ENCODE measurements at places on chromosomes 2 and 18. TPM values are rescaled to one million over a fixed set of nuclear protein-coding genes. Genes with fewer than 3 reads are reported as not detected.

- no peak for DNase-seq
Measured at GRCh38 chr2:237864444-237864931, 5.1 kb downstream of the RAMP1 start.

GRCh38 chr2:121605820-121606733 lies 43.2 kb downstream of the CLASP1 start:
- DNase-seq: no peak

GRCh38 chr2:37059841-37060240 lies 24.3 kb downstream of the HEATR5B start:
- DNase-seq: no peak

DNA sequence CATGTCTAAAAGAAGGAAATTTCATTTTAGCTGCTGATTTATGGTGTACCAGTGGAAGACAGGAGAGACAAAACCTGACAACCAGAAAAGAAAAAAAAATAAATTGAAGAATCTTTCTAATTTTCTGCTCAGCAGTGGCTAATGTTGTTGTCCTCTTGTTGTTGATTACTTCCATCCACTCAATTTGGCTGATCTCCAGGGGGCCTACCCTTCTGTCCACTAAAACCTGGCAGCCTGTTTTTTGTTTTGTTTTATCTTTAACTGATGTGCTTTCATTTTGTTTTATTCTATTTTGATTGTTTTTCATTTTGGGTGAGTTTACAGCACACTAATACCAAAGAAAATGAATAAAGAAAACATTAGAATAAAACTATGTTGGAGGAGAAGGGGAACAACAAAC lies 27.4 kb downstream of the TFPI start:
- DNase-seq: no peak

GRCh38 chr2:220335591-220335915 lies 708.1 kb downstream of the SLC4A3 start:
- peak; percentile 13 for DNase-seq

CYBRD1 gene
- total RNA-seq: 10.2 TPM

MOB1A gene
- total RNA-seq: 164 TPM

DNA sequence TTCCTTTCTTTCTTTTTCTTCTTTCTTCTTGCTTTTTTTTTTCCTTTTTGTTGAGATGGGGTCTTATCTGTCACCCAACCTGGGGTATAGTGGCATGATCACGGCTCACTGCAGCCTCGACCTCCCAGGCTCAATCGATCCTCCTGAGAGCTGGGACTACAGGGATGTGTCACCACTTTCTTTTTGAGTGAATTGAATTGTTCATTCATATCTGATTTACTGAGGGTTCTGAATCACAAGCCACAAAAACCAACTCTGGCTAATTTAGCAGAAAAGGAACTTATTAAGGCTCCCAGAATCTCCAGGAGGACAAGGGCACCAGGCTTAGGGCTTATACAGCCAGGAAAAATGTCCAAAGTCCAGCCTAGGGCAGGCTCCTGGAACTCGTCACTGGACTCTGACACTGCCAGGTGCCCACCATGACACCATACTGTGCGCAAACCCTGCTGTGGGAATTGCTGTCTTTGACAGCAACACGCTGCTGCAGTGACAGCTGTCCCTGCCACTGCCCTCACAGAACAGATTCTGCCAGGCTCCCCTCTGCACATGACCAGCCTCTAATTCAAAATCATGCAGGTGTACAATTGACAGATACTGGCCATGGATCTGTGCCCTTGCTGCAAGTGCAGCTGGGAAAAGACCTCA lies 42.9 kb upstream of the EML6 start:
- peak; percentile 40 for DNase-seq

GRCh38 chr2:20624884-20625485 lies 25.9 kb downstream of the HS1BP3 start:
- DNase-seq: no peak

- no peak for DNase-seq
Measured at GRCh38 chr2:15269043-15269442, 292.1 kb downstream of the NBAS start.

GRCh38 chr2:43410055-43410604 lies 183.7 kb upstream of the ZFP36L2 start:
- DNase-seq: no peak

GRCh38 chr2:217995731-217996231 lies 7.0 kb downstream of the TNS1 start:
- DNase-seq: peak; percentile 42

- no peak for DNase-seq
Measured at GRCh38 chr2:31222071-31222470, 4.8 kb upstream of the CAPN14 start.

DNA sequence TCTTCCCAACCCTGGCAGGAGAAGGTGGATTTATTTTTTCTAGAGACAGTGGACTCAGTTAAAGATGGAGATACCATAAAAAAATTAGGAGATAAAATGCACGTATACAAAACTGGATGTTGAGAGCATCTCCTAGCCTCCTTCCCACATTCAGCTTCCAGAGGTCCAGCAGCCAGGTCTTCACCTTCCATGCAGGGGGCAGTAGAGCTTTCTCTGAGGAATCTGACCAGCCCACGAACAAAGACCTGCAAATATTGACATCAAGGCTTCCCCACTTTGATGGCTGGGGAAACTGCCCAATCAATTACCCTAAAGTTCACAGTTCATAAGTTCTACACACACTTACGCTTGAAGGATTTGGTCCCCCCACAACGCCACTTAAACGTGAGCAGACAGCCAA lies 24.5 kb downstream of the AQP4 start:
- DNase-seq: no peak
